Hepatocyte (in vitro differentiated cells): ENCODE measurements at places on chromosomes 2 and 18. TPM values are rescaled to one million over a fixed set of nuclear protein-coding genes. Genes with fewer than 3 reads are reported as not detected.
A peak's percentile ranks its signal among the peaks of the same experiment; 100 is the strongest.

GRCh38 chr2:241295326-241296095 is 20.0 kb downstream of the HDLBP start:
- no peak for DNase-seq
- H3K4me1 ChIP-seq = no peaks in the 10 kb centered on the region
- no peaks in the 10 kb centered on the region for H3K27me3 ChIP-seq
- no peak overlapping the region for H3K4me3 ChIP-seq
- peaks cover 2% of the 10 kb centered on the region for H3K36me3 ChIP-seq

GRCh38 chr2:177909962-177910361 is 162.6 kb downstream of the PDE11A start:
- H3K36me3 ChIP-seq = no peaks in the 10 kb centered on the region
- H3K27ac ChIP-seq = no peak overlapping the region
- no peak overlapping the region for H3K4me3 ChIP-seq
- H3K4me1 ChIP-seq = no peaks in the 10 kb centered on the region

- no peaks in the 10 kb centered on the region for H3K27me3 ChIP-seq
- no peak overlapping the region for H3K27ac ChIP-seq
Measured at GRCh38 chr2:119650206-119650605, 28.8 kb upstream of the TMEM177 start.

DNA sequence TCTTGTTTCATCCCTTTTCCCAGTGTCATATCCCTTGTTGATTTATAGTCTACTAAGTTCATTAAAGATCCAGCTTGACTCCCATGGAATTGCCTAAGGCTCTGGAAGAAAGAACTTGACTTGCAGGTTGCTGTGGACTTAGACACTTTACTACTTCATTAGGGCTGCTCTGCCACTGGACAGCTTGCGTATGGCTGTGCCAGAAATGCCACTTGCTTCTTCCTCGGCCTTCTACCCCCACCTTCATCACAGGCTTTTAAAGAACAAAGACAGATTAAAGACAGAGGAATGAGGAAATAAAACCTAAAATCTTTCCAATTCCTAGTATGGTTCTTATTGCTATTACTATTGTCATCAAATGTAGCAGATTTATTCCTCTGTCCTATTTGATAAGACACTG is 591.7 kb downstream of the BCL11A start:
- H3K4me3 ChIP-seq = no peak overlapping the region
- DNase-seq = no peak
- H3K36me3 ChIP-seq = no peaks in the 10 kb centered on the region
- H3K27ac ChIP-seq = no peak overlapping the region
- H3K27me3 ChIP-seq = no peaks in the 10 kb centered on the region

DNA sequence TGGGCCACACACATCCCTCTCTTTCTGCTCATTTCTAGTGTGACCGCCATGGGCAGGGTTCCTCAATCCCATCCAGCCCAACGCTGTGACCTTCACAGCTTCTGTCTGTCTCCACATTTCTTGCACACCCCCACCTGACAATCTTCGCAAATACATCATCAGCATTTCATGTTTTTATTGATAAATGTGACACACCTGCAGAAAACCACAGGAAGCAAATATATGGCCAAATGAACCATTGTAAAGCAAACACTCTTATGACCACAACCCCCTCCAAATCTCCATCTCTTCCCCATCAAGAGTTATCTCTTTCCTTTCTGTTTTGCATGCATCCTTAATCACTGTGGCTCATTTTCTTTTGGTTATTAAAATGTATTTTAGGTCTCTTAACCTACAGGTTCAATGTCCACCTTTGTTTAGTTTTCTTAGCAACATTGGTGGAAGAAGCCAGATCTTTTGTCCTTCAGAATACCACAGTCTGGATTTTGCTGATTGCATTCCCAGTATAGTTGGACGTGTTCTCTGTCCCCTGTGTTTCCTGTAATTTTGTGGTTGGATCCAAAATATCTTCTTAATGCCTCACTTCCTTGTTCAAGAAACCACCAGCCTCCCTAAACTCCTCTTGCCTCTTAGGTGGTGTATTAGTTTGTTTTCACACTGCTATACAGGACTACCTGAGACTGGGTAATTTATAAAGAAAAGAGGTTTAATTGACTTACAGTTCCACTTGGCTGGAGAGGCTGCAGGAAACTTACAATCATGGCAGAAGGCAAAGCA is 9.8 kb upstream of the NCK2 start:
- H3K4me1 ChIP-seq = no peaks in the 10 kb centered on the region
- no peak overlapping the region for H3K27ac ChIP-seq
- DNase-seq = no peak
- no peaks in the 10 kb centered on the region for H3K36me3 ChIP-seq
- H3K4me3 ChIP-seq = no peak overlapping the region

- H3K4me1 ChIP-seq = no peaks in the 10 kb centered on the region
- H3K4me3 ChIP-seq = no peak overlapping the region
- no peak for DNase-seq
- no peaks in the 10 kb centered on the region for H3K27me3 ChIP-seq
- H3K27ac ChIP-seq = no peak overlapping the region
- no peaks in the 10 kb centered on the region for H3K36me3 ChIP-seq
Measured at GRCh38 chr18:50716902-50717301, 102.9 kb downstream of the MRO start.

- no peak overlapping the region for H3K4me3 ChIP-seq
- no peaks in the 10 kb centered on the region for H3K27me3 ChIP-seq
- H3K4me1 ChIP-seq = no peaks in the 10 kb centered on the region
- no peak for DNase-seq
- H3K27ac ChIP-seq = no peak overlapping the region
Measured at GRCh38 chr18:50306944-50307343, 19.5 kb upstream of the CXXC1 start.

Gene MCEE
- total RNA-seq = 17.5 and 22.3 TPM in 2 replicates

DNA sequence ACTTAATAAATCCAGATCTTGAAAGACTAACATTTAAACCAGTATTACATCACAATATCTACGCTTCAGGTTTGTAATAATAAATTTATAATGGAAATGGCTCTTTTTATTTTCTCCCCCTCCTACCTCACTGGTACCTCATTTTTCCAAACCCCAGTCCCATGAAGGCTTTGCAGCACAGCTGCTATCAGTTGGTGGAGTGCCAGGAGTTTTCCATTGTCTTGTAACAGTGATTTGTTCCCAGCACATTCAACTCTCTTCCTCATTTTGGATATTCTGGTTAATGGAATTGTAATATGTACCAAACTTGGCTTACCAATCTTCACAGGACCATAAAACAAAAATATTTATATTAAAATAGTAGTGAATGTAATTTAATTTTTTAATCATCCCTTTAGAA is 91.2 kb downstream of the VRK2 start:
- H3K4me3 ChIP-seq = no peak overlapping the region
- H3K4me1 ChIP-seq = no peaks in the 10 kb centered on the region
- no peak overlapping the region for H3K27ac ChIP-seq

Gene UGT1A7
- total RNA-seq = 0.07 TPM in 1 of 2 replicates, not detected in the other

GRCh38 chr18:79395308-79395640 is 456 bp upstream of the NFATC1 start:
- peaks cover 25% of the 10 kb centered on the region for H3K4me1 ChIP-seq
- no peaks in the 10 kb centered on the region for H3K36me3 ChIP-seq
- H3K27me3 ChIP-seq = peaks cover 69% of the 10 kb centered on the region
- H3K4me3 ChIP-seq = no peak overlapping the region

GRCh38 chr2:235740821-235741220 is 247.0 kb downstream of the AGAP1 start:
- DNase-seq = peak; percentile 48
- H3K27ac ChIP-seq = no peak overlapping the region
- no peaks in the 10 kb centered on the region for H3K4me1 ChIP-seq
- H3K27me3 ChIP-seq = no peaks in the 10 kb centered on the region
- H3K4me3 ChIP-seq = no peak overlapping the region
- no peaks in the 10 kb centered on the region for H3K36me3 ChIP-seq

Gene COPS9
- 109 and 146 TPM in 2 replicates for total RNA-seq

GRCh38 chr2:236601316-236602202 is 31.9 kb downstream of the ACKR3 start:
- H3K27me3 ChIP-seq = no peaks in the 10 kb centered on the region
- H3K36me3 ChIP-seq = no peaks in the 10 kb centered on the region
- H3K4me1 ChIP-seq = no peaks in the 10 kb centered on the region
- no peak overlapping the region for H3K4me3 ChIP-seq

GRCh38 chr18:44536619-44537018 is 144.1 kb upstream of the SETBP1 start:
- no peak overlapping the region for H3K4me3 ChIP-seq
- DNase-seq = peak; percentile 11
- H3K27ac ChIP-seq = no peak overlapping the region
- no peaks in the 10 kb centered on the region for H3K4me1 ChIP-seq
- no peaks in the 10 kb centered on the region for H3K27me3 ChIP-seq
- H3K36me3 ChIP-seq = no peaks in the 10 kb centered on the region

Gene MAL
- total RNA-seq = 1.4 TPM in 1 of 2 replicates, not detected in the other

- no peaks in the 10 kb centered on the region for H3K4me1 ChIP-seq
- H3K27me3 ChIP-seq = no peaks in the 10 kb centered on the region
- H3K36me3 ChIP-seq = no peaks in the 10 kb centered on the region
- no peak overlapping the region for H3K4me3 ChIP-seq
- no peak overlapping the region for H3K27ac ChIP-seq
Measured at GRCh38 chr2:5394223-5394622, 298.0 kb upstream of the SOX11 start.

- H3K27ac ChIP-seq = no peak overlapping the region
- no peak overlapping the region for H3K4me3 ChIP-seq
- DNase-seq = no peak
- H3K27me3 ChIP-seq = no peaks in the 10 kb centered on the region
Measured at GRCh38 chr2:227079726-227080125, 84.3 kb downstream of the COL4A4 start.

Gene IL1RL1
- total RNA-seq = 13.1 and 15.6 TPM in 2 replicates

Gene RBM44
- 0.40 and 0.53 TPM in 2 replicates for total RNA-seq

DNA sequence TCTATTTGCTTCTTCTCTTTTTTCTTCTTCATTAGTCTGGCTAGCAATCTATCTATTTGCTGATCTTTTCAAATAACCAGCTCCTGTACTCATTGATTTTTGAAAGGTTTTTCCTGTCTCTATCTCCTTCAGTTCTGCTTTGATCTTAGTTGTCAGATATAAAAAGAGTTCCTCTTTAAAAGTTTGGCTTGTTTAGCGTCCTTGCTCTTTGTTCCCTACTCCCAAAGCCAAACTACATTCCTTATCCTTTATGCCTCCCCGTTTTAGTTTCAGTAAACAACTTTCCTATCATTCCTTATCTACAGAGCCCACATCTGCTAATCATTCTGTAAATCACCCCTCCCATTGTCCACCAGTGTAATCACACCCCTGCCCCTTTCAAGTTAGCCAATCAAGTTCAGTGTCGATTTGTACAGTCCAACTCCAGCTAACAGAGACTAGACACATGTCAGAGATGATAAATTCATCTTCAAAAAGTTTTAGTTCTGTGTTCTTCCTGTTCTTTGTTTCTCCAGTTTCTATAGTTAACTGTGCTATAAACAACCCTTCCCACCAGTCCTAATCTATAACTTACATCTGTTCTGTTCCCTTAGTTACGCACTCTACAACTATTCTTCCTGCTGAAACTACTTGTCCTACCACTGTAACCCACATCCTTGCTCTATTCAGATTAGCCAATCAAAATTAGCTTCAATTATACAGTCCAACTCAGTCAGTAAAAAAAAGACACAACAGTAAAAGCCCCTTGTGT is 44.4 kb downstream of the TFPI start:
- H3K27ac ChIP-seq = peak overlapping the region; percentile 36
- no peaks in the 10 kb centered on the region for H3K27me3 ChIP-seq
- no peaks in the 10 kb centered on the region for H3K4me1 ChIP-seq
- H3K4me3 ChIP-seq = no peak overlapping the region

GRCh38 chr2:12930391-12930790 is 213.7 kb downstream of the TRIB2 start:
- no peak overlapping the region for H3K27ac ChIP-seq
- no peak overlapping the region for H3K4me3 ChIP-seq
- H3K36me3 ChIP-seq = no peaks in the 10 kb centered on the region
- H3K4me1 ChIP-seq = peaks cover 5% of the 10 kb centered on the region

Gene CDCA7
- 8.7 and 11.4 TPM in 2 replicates for total RNA-seq

- no peak overlapping the region for H3K27ac ChIP-seq
- peaks cover 52% of the 10 kb centered on the region for H3K4me1 ChIP-seq
- H3K36me3 ChIP-seq = no peaks in the 10 kb centered on the region
- no peak for DNase-seq
- H3K4me3 ChIP-seq = no peak overlapping the region
- peaks cover 92% of the 10 kb centered on the region for H3K27me3 ChIP-seq
Measured at GRCh38 chr2:170818036-170818751, 1.5 kb downstream of the GAD1 start.

Gene GKN1
- total RNA-seq = 0.53 TPM in 1 of 2 replicates, not detected in the other

Gene EFEMP1
- total RNA-seq = 54.6 and 70.0 TPM in 2 replicates

DNA sequence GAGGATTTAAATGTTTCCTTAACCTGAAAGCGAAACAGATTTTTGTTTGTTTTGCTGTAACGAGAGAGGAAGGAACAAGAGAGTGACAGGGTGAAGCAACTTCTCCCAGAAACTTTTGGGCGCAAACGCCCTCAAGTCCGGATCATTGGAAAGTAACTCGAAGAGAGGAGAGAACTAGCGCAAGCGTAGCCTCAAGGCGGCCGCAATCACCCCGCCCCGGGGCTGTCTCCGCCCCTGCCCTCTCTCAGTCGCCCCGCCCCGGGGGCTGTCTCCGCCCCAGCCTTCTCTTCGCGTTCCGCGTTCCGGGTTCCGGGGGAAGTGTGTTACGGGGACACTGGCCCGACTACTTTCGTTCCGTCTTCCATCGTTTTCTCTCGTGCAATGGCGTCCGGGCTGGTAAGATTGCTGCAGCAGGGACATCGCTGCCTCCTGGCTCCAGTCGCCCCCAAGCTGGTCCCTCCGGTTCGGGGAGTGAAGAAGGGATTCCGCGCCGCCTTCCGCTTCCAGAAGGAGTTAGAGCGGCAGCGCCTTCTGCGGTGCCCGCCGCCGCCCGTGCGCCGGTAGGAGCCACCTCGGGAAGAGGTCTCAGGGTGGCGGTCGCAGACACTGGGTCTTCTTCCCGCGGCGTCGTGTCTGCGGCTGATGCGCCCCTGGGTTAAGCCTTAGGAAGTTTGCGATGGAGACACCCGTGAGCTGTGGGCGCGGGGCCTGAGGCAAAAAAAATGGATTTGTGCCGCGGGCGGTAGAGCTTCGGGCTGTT is at the start of gene MRPL44:
Gene MRPL44, plus strand, starts transcription at position 372 of the 760 bp plus-strand sequence. Its CDS starts 10 bp downstream, at position 382.
- no peaks in the 10 kb centered on the region for H3K36me3 ChIP-seq
- H3K27ac ChIP-seq = peak within 1 kb of the TSS; percentile 89
- peak; percentile 98 for DNase-seq

Gene TPO
- not detected in 2 replicates for total RNA-seq

Gene PNKD
- 48.7 and 56.3 TPM in 2 replicates for total RNA-seq

DNA sequence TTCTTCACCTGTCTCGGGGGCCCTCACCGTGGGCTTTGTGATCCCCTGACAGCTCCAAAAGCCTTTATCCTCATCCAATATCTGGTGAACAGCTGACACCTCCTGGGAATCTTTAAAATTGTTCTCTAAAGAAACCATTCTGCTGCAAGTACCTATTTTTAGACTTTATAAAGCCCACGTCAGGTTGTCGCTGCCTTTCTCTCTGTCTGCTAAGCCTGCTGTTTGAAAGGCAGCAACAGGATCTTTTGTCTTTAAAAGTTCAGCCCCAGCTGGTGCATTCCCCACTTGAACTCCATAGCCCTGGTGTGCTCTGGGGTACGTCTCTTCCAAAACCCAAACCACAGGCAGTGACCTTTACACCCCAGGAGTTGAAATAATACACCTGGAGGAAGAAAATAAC is 145.0 kb downstream of the NEDD4L start:
- H3K27me3 ChIP-seq = no peaks in the 10 kb centered on the region
- peak overlapping the region; percentile 47 for H3K27ac ChIP-seq

Gene CD302
- 25.2 and 26.0 TPM in 2 replicates for total RNA-seq
